T-cell (primary cell): ENCODE measurements at places on chromosomes 1 and 21.

- no peak for DNase-seq
These were observed at the start of gene ASTN1 for GRCh38 chr1:177164380-177165068. TSS of gene ASTN1 (minus strand) at chr1:177164712. CDS start at chr1:177164676, 36 bp downstream.

DNA sequence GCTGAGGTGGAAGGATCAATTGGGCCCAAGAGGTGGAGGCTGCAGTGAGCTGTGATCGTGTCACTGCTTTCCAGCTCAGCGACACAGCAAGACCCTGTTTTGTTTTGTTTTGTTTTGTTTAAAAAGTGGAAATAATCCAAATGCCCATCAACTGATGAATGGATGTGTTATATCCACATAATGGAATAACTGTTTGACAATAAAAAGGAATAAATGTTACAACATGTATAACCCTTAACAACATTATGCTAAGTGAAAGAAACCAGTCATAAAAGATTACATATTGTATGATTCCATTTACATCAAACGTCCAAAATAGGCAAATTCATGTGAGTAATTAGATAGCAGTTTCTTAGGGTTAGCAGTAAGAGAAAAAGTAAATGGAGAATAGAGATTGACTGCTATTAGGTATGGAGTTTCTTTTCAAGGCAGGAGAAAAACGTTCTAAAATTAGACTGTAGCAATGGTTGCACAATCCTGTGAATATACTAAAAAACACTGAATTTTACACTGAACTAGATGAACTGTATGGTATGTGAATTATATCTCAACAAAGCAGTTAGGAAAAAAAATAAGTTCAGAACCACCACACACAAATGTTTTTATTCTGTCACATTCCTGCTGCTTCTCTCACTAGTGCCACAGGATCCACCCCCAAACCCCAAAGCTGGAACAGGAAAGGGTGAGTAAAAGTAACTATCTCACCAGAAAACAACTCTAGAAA, 15.7 kb downstream of the FOXJ3 start:
- no peak for DNase-seq

GRCh38 chr1:171335964-171336363, 22.0 kb downstream of the FMO4 start:
- DNase-seq: no peak

DNA sequence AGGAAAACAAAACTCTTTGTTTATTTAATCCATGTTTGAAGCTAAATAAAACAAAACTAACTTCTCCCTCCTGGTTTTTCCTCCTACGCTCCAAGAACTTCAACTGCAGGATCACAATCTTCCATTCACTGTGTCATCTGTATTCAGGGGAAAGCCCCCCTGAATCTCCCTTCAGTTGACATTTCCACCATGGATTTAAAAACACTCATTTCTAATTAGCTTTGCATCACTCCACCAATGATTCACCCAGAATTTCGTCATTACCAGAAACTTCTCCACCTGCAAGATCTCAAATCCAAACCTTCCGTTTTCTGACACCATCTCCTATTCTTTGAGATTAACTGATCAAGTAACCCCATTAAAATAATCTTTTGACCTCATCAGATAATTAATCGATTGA, 10.9 kb upstream of the RGS5 start:
- no peak for DNase-seq

DNA sequence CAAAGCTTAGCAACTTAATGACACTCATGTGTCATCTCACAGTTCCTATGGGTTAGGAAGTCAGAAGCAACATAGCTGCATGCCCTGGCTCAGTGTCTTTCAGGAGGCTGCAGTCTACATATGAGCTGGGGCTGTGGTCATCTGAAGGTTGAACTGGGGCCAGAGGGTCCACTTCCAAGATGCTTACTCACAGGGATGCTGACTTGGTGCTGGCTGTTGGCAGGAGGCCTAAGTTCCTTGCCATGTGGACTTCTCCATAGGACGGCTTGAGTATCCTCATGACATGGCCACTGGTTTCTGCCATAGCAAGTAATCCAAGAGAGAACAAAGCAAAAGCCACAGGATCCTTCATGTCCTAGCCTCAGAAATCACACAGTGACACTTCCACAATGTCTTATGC, 12.1 kb upstream of the FAM43B start:
- no peak for DNase-seq

- no peak for DNase-seq
These were observed 7.9 kb downstream of the TIAM1 start for GRCh38 chr21:31335957-31336738.

GRCh38 chr1:204758601-204759000, 73.1 kb upstream of the LRRN2 start:
- DNase-seq: no peak

DNA sequence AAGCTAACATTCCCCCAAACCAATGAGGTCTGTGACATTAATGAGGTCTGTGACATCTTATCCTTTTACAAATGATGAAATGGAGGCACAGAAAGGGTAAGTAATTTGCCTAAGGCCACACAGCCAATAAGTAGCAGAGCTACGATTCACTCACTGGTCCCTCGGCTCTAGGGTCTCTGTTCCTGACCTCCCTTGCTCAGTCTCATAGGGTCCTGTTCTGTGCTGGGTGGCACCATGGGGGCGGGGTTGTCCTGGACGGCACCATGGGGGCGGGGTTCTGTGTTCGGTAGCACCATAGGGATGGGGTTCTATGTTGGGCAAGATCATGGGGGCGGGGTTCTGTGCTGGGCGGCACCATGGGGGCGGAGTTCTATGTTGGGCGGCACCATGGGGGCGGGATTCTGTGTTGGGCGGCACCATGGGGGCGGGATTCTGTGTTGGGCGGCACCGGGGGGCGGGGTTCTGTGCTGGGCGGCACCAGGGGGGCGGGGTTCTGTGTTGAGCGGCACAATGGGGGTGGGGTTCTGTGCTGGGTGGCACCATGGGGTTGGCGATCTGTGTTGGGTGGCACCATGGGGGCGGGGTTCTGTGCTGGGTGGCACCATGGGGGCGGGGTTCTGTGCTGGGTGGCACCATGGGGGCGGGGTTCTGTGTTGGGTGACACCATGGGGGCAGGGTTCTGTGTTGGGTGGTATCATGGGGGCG, 55.6 kb downstream of the CLSTN1 start:
- peak; percentile 9 for DNase-seq

- no peak for DNase-seq
These were observed 17.2 kb downstream of the THEMIS2 start for GRCh38 chr1:27889506-27889905.

DNA sequence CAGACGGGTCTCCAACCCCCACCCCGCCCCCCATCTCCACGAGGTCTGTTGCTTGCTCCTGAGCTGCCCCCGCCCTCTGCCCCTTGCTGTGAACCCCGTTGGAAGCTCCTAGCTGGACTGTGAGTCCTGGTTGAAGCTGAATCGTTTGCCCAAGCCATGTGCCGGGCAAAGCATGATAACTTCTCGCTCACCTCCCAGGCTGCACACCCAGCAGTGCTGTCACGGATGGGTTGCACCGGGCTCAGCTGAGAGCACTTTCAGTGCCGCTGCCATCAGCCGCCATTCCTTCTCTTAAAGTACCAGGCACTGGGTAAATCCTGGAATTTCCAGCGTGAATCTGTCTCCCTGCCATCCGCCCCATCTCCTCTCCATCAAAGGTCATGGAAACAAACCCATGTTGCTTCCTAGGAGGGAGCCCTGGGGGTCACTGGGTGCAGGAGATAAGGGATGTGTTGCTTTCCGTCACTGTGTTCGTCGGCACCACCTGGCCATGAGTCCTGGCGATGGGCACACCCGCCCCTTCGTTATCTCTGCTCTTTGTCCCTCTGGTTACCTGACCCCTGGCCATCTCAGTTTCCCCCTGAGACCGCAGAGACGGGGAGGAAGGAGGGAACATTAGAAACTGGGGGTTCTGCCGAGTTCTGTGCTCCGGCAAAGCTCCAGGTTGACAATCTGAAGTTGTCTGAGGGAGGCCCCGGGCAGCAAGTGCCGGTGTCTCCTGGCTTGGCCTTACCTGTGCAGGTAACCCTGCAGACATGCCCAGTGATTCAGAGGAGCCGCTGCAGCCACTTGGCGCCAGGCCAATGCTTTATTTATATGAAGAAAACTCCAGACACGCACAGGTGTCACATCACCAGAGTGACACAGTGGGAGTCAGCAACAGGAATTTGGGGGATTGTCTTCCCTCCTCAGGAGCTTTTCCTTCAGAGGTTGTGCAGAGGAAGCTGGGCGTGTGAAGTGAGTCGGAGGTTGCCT, 2.7 kb downstream of the PDE9A start:
- no peak for DNase-seq

GRCh38 chr1:32480003-32480402, 15.1 kb downstream of the ZBTB8B start:
- no peak for DNase-seq

DNA sequence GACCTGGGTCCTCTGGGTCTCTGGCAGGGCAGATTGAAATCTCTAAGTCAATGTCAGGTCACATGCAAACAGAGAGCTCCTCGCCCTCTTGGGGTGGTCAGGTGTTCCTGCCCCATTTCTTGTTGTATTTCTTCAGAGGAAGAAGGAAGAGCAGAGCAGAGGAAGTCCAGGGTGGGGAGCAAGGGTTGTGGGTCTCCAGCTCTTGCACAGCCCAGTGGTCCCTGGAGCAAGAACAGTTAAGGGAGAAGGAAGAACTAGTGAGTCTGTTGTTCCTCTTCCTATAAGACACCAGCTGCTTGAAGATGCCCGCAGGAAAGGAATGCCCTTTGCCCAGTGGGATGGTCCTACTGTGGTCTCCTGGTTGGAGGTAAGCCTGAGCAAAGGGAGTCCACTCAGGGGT, 26.3 kb downstream of the MYOG start:
- DNase-seq: no peak

GRCh38 chr1:11355559-11356475, 82.8 kb downstream of the UBIAD1 start:
- no peak for DNase-seq

DNA sequence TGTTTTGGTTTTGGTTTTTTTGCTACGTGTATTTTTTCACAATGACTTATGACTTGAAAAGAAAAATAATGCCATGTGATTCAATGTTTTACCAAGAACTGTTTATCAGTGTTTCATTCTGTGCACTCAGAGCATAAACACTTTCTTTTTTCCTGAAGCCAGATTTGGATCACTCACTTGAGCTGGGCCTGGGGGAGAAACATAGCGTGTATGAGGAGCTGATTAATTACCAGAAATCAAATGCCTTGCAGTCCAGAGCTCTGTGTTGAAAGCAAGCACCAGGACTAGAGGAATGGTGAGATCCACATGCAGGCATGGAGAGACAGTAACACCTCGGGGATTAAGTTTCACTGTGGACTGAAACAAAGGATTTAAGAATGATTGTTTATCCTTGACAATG, 642.1 kb upstream of the ADGRL2 start:
- DNase-seq: no peak

- no peak for DNase-seq
These were observed 22.7 kb downstream of the UCHL5 start for GRCh38 chr1:193036337-193037047.

DNA sequence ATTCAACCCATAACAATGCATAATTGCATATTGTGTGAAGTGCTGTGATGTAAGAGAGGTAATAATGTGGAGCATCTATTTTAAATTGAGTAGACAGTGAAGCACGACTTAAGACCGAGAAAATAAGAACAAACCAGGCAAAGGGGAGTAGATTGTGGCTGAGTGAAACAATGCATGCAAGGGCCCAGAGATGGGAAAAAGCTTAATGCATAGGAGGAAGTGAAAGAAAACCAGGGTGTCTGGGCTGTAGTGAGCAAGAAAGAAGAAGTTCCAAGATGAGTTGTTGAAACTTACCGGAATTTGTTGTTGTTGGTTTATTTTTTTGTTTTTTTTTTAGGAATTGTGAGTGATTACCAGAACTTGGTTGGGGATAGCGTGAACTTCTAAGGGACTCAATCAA, 104.7 kb downstream of the SNX7 start:
- DNase-seq: no peak

DNA sequence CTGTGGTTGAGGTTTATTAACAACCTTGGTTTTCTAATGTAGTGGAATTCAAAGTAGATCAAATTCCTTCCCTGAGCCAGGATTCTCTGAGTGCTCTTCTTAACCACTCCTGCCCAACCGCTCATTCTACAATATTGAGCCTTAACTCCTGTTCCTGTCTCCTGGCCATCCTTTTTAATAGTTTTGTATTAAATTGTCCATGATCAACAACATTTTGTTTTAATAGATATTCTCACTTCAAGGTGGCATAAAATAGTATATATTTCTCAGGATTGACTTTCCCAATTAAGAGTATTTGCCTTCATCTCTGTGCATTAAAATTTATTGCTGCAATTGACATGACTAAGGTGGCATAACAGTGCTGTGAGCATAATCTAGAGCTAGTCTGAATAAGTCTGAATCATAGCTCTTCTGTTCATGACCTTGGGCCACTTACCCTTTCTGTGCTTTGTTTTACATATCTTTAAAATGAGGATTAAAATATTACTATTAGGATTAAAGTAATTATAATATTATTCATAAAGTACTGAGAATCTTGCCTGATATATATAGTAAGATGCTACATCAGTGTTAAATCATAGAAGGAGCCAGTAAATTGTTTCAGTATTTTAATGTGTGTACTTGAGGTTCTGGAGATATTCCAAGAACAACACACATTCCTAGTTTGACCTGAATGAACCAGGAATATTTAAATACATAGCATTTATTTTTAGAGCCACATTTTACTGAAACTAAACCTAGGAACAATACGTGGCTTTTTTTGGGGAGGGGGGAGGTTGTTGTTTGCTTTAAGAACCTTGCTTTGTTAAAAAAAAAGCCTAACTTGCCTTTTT, 76.4 kb downstream of the ADGRL2 start:
- DNase-seq: no peak

GRCh38 chr1:40773748-40774265, 9.8 kb upstream of the KCNQ4 start:
- no peak for DNase-seq

GRCh38 chr1:1260843-1261560, 12.7 kb downstream of the UBE2J2 start:
- no peak for DNase-seq

- no peak for DNase-seq
These were observed 9.6 kb downstream of the LRRC47 start for GRCh38 chr1:3786468-3787348.

GRCh38 chr1:165069829-165070228, 286.7 kb downstream of the LMX1A start:
- DNase-seq: no peak

DNA sequence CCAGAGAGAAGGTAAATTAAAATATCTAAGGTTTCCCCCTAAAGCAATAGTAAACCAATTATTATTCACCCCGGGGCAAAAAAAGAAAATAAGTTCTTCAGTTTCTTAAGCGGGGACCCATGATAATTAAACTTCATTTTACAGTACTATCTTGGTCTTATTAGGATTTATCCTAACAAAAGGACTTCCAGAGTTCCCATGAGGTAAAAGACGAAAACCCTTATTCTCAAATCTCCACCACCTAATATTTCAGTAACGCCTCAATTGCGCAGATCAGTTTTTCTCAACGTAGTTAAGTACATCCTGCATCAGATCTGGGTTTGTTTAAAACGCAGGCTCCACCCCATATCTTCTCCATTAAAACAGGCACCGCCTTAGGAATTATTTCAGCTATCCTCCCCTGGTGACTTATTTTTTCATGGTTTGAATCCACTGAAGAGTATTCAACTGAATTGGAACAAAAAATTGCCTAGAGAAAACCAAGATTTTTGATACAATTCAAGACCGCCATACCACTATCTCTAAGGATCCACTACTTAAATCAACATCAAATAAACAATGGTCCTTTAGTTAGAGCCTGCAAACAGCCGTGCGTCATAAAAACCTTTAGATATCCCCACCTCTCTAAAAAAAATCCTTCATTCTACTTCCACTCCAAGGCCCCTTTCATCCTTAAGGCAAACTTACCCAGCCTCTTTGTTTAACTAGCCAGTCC, 1.7 kb downstream of the MCL1 start:
- DNase-seq: no peak

GRCh38 chr1:84415396-84415795, 17.1 kb downstream of the DNASE2B start:
- DNase-seq: no peak

- no peak for DNase-seq
These were observed 159.8 kb upstream of the USP24 start for GRCh38 chr1:55374801-55375616.
